CD4-positive, alpha-beta T cell (primary cell): ENCODE measurements at places on chromosomes 5 and 9. TPM values are rescaled to one million over a fixed set of nuclear protein-coding genes. Genes with fewer than 3 reads are reported as not detected.
A peak's percentile ranks its signal among the peaks of the same experiment; 100 is the strongest.

DNA sequence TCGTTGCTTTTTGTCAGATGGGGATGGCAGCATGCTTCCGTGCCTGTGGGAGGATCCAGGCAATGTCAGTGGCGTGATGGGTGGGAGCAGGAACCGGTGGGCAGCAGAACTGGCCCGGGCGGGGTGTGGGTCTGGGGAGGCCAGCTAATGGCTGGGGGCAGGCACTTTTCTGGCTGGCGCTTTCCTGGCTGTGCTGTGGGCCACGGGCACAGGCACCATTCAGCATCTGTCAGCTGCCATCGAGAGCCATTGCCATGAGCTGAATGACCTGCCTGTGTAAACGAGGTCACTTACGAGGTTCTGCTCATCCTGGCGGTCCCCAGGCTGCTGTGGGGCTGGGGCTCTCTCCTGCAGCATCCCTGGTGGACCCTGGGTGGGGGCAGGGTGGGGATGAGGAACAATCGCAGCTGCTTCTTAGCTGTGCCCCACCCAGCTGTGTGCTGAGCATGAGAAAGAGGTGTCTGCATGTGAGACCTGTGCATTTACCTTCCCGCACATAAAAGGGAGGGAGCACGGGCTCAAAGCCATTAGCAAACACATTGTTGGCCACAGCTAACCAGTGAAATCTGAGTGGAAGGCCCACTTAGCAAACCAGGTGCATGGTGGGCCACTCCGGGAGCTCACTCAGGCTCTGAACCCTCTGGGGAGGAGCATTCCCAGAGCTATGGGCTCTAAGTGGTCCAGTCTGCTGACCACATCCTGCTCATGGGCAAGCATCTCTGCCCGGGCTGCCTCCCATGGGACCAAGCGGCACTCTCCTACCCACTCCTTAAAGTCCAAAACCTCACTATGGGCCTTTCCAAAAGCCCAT is 41.3 kb upstream of the OLFM1 start:
- no peak overlapping the region for H3K4me3 ChIP-seq
- no peaks in the 10 kb centered on the region for H3K4me1 ChIP-seq
- no peak overlapping the region for H3K27ac ChIP-seq
- DNase-seq: no peak

GRCh38 chr5:6737043-6737941 is 24.1 kb downstream of the TENT4A start:
- peaks cover 16% of the 10 kb centered on the region for H3K4me1 ChIP-seq
- no peak overlapping the region for H3K27ac ChIP-seq
- H3K27me3 ChIP-seq: no peaks in the 10 kb centered on the region
- no peak overlapping the region for H3K4me3 ChIP-seq

The TXNDC8 gene
- not detected for total RNA-seq

DNA sequence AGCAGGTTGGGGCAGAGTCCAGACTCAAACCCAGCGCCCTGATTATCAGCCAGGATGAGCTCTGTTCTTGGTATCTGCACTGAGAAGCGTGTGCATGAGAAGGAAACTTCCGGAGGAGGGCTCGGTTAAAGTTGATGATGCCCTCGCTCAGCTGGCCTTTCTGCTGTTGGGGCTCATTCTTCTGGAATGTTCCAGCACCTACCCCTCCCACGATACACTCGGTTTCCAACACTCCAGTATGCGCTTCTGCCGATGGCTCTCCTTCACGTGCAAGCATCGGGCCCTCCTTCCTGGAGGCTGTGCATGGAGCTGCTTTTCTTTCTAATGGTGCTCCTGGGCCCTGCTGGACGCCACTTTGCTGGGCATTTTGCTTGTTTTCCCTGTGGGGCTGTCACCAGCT is 134.0 kb downstream of the RXRA start:
- H3K4me1 ChIP-seq: peaks cover 26% of the 10 kb centered on the region
- H3K27ac ChIP-seq: no peak overlapping the region
- H3K27me3 ChIP-seq: peaks cover 6% of the 10 kb centered on the region
- DNase-seq: no peak
- H3K36me3 ChIP-seq: no peaks in the 10 kb centered on the region
- H3K4me3 ChIP-seq: no peak overlapping the region

- H3K4me1 ChIP-seq: peaks cover 33% of the 10 kb centered on the region
- no peak for DNase-seq
- no peaks in the 10 kb centered on the region for H3K27me3 ChIP-seq
Observed at GRCh38 chr9:137222190-137223077, at the start of gene RNF208. RNF208 (minus strand) TSS chr9:137222240; CDS start chr9:137221212, 1,028 bp downstream.

The IFNA13 gene
- total RNA-seq: not detected

DNA sequence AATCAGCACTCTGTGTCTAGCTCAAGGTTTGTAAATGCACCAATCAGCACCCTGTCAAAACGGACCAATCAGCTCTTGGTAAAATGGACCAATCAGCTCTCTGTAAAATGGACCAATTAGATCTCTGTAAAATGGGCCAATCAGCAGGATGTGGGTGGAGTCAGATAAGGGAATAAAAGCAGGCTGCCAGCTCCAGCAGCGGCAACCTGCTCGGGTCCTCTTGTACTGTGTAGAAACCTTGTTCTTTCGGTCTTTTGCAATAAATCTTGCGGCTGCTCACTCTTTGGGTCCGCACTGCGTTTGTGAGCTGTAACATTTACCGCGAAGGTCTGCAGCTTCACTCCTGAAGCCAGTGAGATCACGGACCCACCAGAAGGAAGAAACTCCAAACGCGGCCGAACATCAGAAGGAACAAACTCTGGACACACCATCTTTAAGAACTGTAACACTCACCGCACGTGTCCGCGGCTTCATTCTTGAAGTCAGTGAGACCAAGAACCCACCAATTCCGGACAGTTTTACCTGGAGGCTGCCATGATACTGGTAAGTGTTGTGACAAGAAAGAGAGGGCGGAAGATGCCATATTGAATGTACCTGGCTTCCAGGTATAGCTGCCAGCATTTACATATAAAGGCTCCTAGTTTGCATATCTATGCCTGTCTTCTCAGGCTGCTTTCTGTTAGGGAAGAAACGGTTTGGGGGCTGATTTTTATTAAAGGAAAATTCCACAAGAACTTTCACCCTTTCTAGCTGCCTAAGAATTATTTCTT is 758.5 kb upstream of the CTNND2 start:
- H3K36me3 ChIP-seq: no peaks in the 10 kb centered on the region
- DNase-seq: no peak
- no peak overlapping the region for H3K4me3 ChIP-seq

DNA sequence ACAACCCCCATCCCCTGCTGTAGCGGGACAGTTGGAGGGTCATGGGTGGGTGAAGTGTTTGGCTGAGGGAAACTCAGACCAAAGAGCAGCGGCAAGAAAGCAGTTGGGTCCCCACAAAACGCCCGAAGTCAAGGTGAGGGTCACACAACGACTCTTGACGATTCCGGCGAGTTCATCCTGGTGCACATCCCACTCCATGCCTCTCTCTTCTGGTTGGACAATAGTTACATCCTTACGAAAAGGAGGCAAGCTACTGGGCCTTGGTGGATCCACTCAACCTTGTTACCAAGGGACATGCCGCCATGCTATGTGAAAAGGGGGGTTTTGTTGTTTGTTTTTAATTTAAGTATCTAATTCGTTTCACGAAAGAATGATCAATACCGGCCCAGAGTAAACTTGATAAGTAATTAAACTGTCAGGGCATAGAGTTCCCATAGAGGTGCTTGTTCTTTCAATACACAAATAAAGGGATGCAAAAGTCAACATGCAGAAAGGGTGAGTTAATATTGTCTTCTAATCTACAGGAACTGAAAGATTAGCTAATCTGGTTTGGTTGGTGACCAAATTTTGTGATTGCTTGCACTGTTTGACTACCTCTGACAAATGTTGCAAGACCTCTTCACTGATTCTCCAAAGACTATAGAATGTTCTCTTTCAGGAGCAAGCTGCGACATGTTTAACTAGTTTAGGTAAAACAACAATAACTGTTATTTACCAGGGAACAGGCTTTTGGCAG is 732 bp upstream of the SMIM15 start:
- peaks cover 21% of the 10 kb centered on the region for H3K36me3 ChIP-seq
- DNase-seq: no peak
- H3K4me1 ChIP-seq: peaks cover 7% of the 10 kb centered on the region
- H3K4me3 ChIP-seq: peak overlapping the region; percentile 73
- no peaks in the 10 kb centered on the region for H3K27me3 ChIP-seq
- peak overlapping the region; percentile 77 for H3K27ac ChIP-seq

- no peak for DNase-seq
- H3K27ac ChIP-seq: no peak overlapping the region
- H3K4me3 ChIP-seq: no peak overlapping the region
- H3K4me1 ChIP-seq: no peaks in the 10 kb centered on the region
Observed at GRCh38 chr5:115389799-115390382, 93.4 kb upstream of the CCDC112 start.

GRCh38 chr5:54387659-54388232 is 67.8 kb upstream of the HSPB3 start:
- no peaks in the 10 kb centered on the region for H3K27me3 ChIP-seq
- no peak overlapping the region for H3K27ac ChIP-seq
- no peaks in the 10 kb centered on the region for H3K36me3 ChIP-seq
- no peak overlapping the region for H3K4me3 ChIP-seq

DNA sequence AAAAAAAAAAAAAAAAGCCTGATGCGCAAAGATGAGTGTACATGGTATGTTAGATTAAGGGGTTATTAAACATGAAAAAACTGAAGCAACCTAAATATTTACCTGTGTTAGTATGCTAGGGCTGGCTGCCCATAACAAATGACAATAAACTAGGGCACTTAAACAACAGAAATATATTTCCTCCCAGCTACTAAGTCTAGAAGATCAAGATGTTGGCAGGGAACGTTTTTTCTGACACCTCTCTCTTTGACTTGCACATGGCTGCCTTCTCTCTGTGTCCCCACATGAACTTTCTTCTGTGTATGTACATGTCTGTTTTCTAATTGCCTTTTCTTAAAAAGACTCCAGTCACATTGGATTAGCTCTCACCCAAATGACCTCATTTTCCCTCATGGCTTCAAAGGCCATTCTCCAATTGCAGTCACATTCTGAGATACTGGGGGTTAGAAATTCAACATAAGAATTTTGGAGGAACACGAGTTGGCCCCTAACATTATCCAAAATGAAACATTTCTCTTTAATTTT is 694.5 kb downstream of the CDH9 start:
- H3K4me3 ChIP-seq: no peak overlapping the region
- H3K36me3 ChIP-seq: no peaks in the 10 kb centered on the region
- no peak for DNase-seq
- H3K4me1 ChIP-seq: no peaks in the 10 kb centered on the region
- H3K27ac ChIP-seq: no peak overlapping the region

GRCh38 chr5:155943516-155944407 is 383.2 kb upstream of the SGCD start:
- no peak overlapping the region for H3K27ac ChIP-seq
- H3K4me1 ChIP-seq: no peaks in the 10 kb centered on the region
- DNase-seq: peak; percentile 19
- H3K4me3 ChIP-seq: no peak overlapping the region
- H3K36me3 ChIP-seq: no peaks in the 10 kb centered on the region
- no peaks in the 10 kb centered on the region for H3K27me3 ChIP-seq

The DTWD2 gene
- total RNA-seq: 2.3 TPM

The LURAP1L gene
- total RNA-seq: not detected

DNA sequence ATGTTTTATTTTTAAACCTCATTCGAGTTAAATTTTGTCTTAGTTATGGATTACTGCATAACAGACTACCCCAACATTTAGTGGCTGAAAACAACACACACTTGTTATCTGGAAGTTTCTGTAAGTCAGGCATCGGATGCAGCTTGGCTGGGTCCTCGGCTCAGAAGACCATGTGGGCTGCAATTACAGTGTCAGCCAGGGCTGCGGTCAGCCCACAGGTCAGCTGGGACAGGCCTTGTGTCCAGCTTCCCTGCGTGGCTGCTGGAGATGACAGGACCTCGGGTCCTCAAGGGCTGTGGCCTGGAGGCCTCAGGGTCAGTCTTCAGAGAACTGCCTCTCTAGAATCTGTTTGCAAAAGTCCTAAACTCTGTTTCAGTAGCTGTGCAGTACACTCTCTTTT is 219.0 kb upstream of the IRX1 start:
- DNase-seq: no peak
- H3K27me3 ChIP-seq: no peaks in the 10 kb centered on the region
- H3K36me3 ChIP-seq: no peaks in the 10 kb centered on the region
- no peaks in the 10 kb centered on the region for H3K4me1 ChIP-seq

DNA sequence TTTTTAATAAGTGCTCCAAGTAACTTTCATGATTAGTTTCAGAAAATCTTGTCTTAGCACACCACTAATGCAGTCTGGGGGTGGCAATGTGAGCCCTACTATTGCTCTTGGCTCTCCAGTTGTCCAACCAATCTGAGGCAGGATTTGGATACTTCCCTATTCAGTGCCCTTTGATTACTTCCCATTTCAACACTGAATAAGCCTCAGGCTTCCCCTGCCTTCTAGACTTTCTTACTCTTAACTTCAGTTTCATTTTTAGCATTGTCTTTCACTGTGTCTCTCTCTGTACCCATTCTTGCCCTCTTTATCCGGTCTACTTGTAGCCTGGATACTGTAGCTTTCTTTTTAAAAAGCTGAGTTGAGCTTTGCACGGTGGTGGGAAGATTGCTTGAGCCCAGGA is 186.1 kb downstream of the C9orf152 start:
- H3K27me3 ChIP-seq: no peaks in the 10 kb centered on the region
- peaks cover 2% of the 10 kb centered on the region for H3K4me1 ChIP-seq
- H3K36me3 ChIP-seq: no peaks in the 10 kb centered on the region

- no peak overlapping the region for H3K27ac ChIP-seq
- no peak for DNase-seq
- H3K27me3 ChIP-seq: peaks cover 5% of the 10 kb centered on the region
- H3K4me3 ChIP-seq: no peak overlapping the region
- no peaks in the 10 kb centered on the region for H3K36me3 ChIP-seq
Observed at GRCh38 chr9:92159058-92159457, 43.8 kb upstream of the SPTLC1 start.

DNA sequence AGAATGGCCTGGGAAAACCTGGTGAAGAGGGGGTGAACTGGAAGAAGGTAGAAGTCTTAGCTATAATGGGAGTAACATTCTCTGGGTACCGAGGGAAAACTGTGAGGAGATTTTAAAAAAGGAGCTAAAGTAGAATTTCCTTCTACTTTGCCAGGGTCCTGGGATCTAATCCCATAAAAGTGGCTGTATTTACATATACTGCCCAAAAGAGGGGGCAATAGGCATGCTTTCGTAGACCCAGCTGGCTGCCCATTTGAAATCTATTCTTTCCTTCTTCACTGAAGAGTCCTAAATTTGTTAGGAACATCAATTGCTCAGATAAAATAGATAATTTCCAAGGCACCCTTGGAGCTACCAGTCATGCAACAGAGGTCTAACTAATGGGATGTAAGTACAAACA is 159.2 kb downstream of the CDC42SE2 start:
- no peak overlapping the region for H3K27ac ChIP-seq
- H3K27me3 ChIP-seq: no peaks in the 10 kb centered on the region
- DNase-seq: no peak
- H3K4me1 ChIP-seq: no peaks in the 10 kb centered on the region
- H3K36me3 ChIP-seq: peaks cover 47% of the 10 kb centered on the region

DNA sequence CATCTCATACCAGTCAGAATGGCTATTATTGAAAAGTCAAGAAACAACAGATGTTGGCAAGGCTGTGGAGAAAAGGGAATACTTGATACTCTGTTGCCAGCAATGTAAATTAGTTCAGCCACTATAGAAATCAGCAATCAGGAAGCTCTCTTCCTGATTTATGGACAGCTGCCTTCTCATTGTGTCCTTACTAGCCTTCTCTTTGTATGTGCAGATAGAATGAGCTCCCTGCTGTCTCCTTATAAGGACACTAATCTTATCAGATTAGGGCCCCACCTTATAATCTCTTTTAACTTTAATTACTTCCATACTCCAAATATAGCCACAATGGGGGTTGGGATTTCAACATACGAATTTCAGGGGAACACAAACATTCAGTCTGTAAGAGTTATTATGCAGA is 38.0 kb downstream of the KCNV2 start:
- no peak for DNase-seq
- no peaks in the 10 kb centered on the region for H3K36me3 ChIP-seq
- H3K27me3 ChIP-seq: no peaks in the 10 kb centered on the region
- no peaks in the 10 kb centered on the region for H3K4me1 ChIP-seq

GRCh38 chr5:163613150-163613442 is 107.7 kb downstream of the MAT2B start:
- H3K4me1 ChIP-seq: no peaks in the 10 kb centered on the region
- H3K27ac ChIP-seq: no peak overlapping the region
- no peak overlapping the region for H3K4me3 ChIP-seq
- DNase-seq: no peak
